ENCODE measurements at places on chromosomes 4 and X.
A peak's percentile ranks its signal among the peaks of the same experiment; 100 is the strongest.

GRCh38 chrX:11406109-11406765 is 113.0 kb downstream of the AMELX start:
- H3K36me3 ChIP-seq, result no peaks in the 10 kb centered on the region
- H3K4me3 ChIP-seq, result no peak overlapping the region
- no peaks in the 10 kb centered on the region for H3K27me3 ChIP-seq
- no peak for DNase-seq

- H3K27me3 ChIP-seq, result no peaks in the 10 kb centered on the region
- no peaks in the 10 kb centered on the region for H3K36me3 ChIP-seq
- H3K4me3 ChIP-seq, result no peak overlapping the region
- no peak for DNase-seq
- no peak overlapping the region for H3K27ac ChIP-seq
These were observed 4.4 kb downstream of the ANK2 start for GRCh38 chr4:113053883-113054282.

- DNase-seq, result no peak
- no peaks in the 10 kb centered on the region for H3K4me1 ChIP-seq
- no peak overlapping the region for H3K27ac ChIP-seq
These were observed 14.9 kb downstream of the RPS3A start for GRCh38 chr4:151114338-151114737.

- DNase-seq, result peak; percentile 45
- H3K36me3 ChIP-seq, result no peaks in the 10 kb centered on the region
- H3K4me1 ChIP-seq, result no peaks in the 10 kb centered on the region
- H3K27me3 ChIP-seq, result peaks cover 2% of the 10 kb centered on the region
- no peak overlapping the region for H3K4me3 ChIP-seq
These were observed 28.4 kb downstream of the GUCY1B1 start for GRCh38 chr4:155787113-155787710.

DNA sequence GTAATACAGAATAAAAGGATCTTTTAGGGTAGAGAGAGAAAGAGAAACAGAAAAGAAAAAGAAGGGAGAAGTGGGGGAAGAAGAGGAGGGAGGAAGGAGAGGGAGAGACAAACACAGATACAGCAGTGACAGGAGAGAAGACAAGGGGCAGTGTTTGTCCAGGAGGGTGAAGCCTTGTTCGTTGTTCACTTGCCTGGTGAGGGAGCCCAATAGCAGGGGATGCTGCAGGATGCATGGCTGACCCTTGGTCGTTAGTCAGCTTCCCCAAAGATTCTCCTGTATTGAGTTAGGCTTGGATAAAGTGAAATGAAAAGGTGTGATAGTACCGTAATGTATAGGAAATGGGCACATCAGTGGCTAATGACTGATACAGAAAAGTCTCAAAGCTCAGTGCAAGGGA is 403.7 kb downstream of the IL15 start:
- no peaks in the 10 kb centered on the region for H3K27me3 ChIP-seq
- DNase-seq, result no peak
- H3K4me1 ChIP-seq, result no peaks in the 10 kb centered on the region
- H3K27ac ChIP-seq, result no peak overlapping the region
- no peaks in the 10 kb centered on the region for H3K36me3 ChIP-seq

DNA sequence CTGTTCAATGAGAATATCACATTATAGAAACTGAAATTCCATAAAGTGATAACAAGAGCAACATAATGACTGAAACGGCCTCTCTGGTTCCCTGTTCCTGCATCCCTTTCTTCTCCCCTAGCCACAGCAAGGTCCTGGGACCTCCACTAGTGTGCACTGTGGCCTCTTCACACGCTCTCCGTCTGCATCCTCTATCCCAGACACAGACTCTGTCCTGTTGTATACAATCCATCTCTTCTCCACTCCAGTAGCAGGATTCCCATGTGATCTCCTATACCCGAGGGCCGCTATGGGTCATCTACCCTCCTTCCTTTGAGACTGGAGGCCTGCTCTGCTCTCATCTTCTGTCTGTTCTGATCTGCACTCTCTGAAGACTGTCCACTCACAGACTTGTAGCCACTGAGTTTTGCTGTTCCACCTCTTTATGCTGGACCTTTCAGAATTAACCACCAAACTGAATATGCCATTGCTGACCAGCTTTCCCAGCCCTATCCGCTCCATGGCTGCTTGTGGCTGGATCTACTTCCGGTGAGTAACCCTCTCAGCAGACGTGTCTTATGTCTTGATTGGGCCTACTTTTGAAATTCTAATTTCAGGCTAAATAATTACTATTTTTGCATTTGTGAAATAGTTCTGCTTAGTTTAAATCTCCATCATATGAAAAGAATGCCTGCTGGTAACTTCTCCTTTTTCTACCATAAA is 105.1 kb upstream of the NAP1L5 start:
- peaks cover 27% of the 10 kb centered on the region for H3K36me3 ChIP-seq
- no peak for DNase-seq
- peaks cover 20% of the 10 kb centered on the region for H3K4me1 ChIP-seq

DNA sequence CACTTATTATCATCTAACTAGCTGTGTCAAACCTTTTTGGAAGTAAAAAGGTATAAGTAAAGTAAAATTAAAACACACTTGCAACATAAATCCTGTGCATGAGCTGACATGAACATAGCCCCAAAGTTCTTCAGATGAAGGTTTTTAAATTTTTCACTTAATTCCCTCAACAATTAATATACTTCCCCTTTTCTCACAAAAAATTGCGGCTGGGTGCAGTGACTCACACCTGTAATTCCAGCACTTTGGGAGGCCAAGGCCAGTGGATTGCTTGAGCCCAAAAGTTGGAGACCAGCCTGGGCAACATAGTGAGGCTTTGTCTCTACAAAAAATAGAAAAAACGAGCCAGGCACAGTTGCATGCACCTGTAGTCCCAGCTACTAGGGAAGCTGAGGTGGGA is 16.8 kb downstream of the RASGEF1B start:
- H3K27me3 ChIP-seq, result no peaks in the 10 kb centered on the region
- H3K4me1 ChIP-seq, result no peaks in the 10 kb centered on the region
- DNase-seq, result no peak
- H3K27ac ChIP-seq, result no peak overlapping the region
- H3K36me3 ChIP-seq, result peaks cover 37% of the 10 kb centered on the region

- no peak overlapping the region for H3K4me3 ChIP-seq
- no peaks in the 10 kb centered on the region for H3K27me3 ChIP-seq
- H3K4me1 ChIP-seq, result peaks cover 53% of the 10 kb centered on the region
- H3K36me3 ChIP-seq, result no peaks in the 10 kb centered on the region
- no peak overlapping the region for H3K27ac ChIP-seq
These were observed 221.1 kb downstream of the ZNF674 start for GRCh38 chrX:46324166-46324565.

DNA sequence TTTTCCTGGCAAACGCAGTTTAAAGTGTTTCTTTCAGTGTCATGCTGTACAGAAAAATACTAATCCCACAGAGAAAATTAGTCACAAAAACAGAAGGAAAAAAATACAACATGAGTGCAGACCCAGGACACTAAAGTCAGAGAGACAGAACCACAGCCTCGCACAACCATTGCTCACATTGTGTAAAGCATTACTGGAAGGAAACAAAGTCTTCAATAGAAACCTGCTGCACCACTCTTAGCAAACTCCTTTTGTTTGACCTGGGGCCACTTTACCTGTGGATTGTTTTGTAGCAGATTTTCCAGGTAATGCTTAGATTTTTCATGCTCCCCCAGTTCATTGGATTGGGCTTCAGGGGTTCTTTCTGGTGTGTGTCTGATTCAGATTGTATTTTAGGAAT is 131.8 kb upstream of the TMLHE start:
- DNase-seq, result no peak
- no peak overlapping the region for H3K4me3 ChIP-seq
- H3K4me1 ChIP-seq, result peaks cover 10% of the 10 kb centered on the region
- H3K27me3 ChIP-seq, result no peaks in the 10 kb centered on the region

- H3K4me3 ChIP-seq, result no peak overlapping the region
- H3K36me3 ChIP-seq, result no peaks in the 10 kb centered on the region
- no peaks in the 10 kb centered on the region for H3K27me3 ChIP-seq
- no peak overlapping the region for H3K27ac ChIP-seq
- no peaks in the 10 kb centered on the region for H3K4me1 ChIP-seq
These were observed 82.5 kb downstream of the ARHGAP10 start for GRCh38 chr4:147814376-147814775.

GRCh38 chrX:130091980-130092522 is 18.2 kb downstream of the ELF4 start:
- H3K27ac ChIP-seq, result peak overlapping the region; percentile 85
- H3K4me3 ChIP-seq, result peak overlapping the region; percentile 25
- no peaks in the 10 kb centered on the region for H3K27me3 ChIP-seq
- peaks cover 2% of the 10 kb centered on the region for H3K36me3 ChIP-seq
- H3K4me1 ChIP-seq, result peaks cover 27% of the 10 kb centered on the region
- DNase-seq, result peak; percentile 85

GRCh38 chrX:3451571-3451970 is 105.1 kb upstream of the MXRA5 start:
- H3K36me3 ChIP-seq, result no peaks in the 10 kb centered on the region
- no peaks in the 10 kb centered on the region for H3K4me1 ChIP-seq
- no peak overlapping the region for H3K27ac ChIP-seq
- H3K4me3 ChIP-seq, result no peak overlapping the region
- no peak for DNase-seq
- no peaks in the 10 kb centered on the region for H3K27me3 ChIP-seq

Data from large intestine (tissue), 12 donors.